ENCODE measurements at places on chromosomes 1 and 21.

GRCh38 chr1:232856541-232856940 is 51.3 kb downstream of the MAP10 start:
- no peak for DNase-seq

- DNase-seq = no peak
Measured at GRCh38 chr1:38235705-38236104, 189.1 kb upstream of the POU3F1 start.

GRCh38 chr21:43681650-43682049 is 22.3 kb downstream of the RRP1B start:
- DNase-seq = no peak

- DNase-seq = no peak
Measured at GRCh38 chr1:9306006-9306405, 13.3 kb downstream of the SPSB1 start.

DNA sequence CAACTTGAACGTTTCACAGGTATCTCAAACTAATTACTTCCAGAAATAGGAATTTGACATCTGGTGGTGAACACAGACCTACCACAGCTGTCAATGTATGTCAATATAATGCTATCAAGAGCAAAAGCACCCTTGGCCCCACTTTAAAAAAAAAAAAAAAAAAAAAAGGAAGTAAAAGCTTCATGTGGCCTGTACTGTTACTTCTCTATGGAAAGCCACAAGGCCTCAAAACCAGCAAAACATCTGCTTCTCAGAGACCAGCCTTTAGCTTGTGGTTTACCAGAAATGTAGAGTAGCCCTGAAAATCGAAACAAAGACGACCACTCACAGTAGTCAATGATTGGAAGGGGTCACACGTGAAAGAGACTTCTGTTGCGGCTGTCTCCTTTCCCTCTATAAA is 109.6 kb downstream of the SLC45A1 start:
- DNase-seq = peak; percentile 58
